T-cell (primary cell): ENCODE measurements at places on chromosomes 3 and 15.

DNA sequence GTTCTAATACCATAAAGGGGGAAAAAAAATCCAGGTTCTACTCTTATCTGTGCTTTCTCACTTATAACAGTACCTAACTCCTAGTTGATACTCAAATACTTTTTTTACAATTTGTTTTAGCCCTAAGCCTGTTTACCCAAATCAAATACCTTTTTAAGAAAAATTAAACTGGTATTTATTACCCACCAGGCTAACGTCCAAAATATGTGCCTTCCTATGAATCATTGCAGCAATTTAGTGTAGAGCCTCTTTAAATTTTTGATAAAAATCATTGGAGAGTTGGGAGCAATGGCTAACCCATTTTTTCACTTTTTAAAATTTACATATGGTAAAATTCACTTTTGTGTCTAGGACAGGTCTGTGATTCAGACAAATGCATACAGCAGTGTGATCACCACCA lies 27.9 kb downstream of the FILIP1L start:
- no peak for DNase-seq

- DNase-seq = no peak
These were observed 25.5 kb upstream of the PTPRG start for GRCh38 chr3:61535826-61536225.

DNA sequence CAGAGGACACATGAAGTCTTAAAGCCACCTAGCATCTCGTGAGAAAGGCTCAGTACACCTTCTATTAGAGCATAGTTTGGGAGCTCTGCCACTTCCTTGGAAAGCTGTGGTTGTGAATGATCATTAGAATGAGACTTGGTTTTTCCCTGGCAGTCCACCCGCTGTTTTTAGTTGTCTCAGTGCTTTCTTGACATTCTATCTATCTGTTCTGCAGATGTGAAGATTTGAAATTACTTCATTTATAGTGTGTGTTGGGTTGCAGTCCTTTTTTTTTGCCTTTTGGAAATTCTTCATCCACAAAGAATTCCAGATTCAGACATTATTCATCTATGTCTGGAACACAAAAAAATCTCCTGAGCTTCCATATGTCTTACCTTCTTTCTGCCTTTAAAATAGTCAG lies 23.7 kb downstream of the PPP2R3A start:
- DNase-seq = no peak

GRCh38 chr3:35385271-35385670 lies 254.1 kb upstream of the ARPP21 start:
- no peak for DNase-seq

DNA sequence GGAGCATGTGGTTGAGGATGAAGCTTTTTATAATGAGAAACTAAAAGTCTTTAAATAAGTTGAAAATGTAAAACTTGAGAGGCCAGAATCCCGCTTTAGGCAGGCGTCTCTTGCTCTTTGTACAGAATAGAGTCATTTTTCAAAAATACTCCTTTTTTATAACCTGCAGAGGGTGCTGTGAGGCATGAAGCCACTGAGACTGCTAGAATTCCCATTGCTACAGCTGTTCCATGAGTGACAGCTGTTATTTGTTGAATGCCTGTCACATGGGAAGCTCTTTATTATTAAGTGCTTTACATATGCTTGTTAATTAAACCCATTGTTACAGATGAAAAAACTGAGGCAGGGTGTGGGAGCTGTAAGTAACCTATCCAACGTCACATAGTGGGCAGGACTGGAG lies 18.5 kb downstream of the MINAR1 start:
- no peak for DNase-seq

- DNase-seq = no peak
These were observed 5.0 kb downstream of the SLC28A1 start for GRCh38 chr15:84889313-84889990.

DNA sequence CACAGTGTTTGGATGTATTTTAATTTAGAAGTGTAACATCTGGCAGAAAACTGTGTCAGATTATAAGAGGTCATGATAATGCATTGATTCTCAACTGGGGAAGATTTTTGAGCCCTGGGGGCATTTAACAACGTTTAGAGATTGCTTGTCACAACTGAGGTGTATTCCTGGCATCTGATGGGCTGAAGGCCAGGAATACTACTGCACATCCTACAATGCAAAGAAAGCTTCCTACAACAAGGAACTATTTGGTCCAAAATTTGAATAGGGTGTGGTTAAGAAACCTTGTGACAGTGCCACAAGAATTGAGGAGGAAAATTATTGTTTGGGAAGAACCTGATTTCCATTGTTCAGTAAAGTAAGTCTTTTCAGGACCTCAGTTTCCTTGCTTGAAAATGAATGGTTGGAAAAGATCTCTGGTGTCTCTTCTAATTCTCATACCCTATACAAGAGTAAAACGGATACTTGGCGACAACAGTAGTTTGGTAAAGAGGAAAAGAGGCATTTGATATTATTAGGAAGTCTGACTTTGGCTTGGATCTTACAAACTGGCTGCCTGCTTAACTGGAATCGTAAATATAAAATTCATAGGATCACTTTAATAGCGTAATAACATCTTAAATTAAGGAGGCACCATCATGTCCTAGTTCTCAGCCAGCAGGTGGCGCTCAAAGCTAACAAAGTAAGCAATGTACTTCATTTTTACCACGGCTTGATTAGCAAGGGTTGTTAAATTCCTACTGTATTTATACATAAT lies 4.3 kb downstream of the DAZL start:
- DNase-seq = peak; percentile 66

GRCh38 chr15:81221449-81221848 lies 24.8 kb downstream of the IL16 start:
- no peak for DNase-seq

- no peak for DNase-seq
These were observed 392.4 kb upstream of the ALCAM start for GRCh38 chr3:104974316-104974715.

DNA sequence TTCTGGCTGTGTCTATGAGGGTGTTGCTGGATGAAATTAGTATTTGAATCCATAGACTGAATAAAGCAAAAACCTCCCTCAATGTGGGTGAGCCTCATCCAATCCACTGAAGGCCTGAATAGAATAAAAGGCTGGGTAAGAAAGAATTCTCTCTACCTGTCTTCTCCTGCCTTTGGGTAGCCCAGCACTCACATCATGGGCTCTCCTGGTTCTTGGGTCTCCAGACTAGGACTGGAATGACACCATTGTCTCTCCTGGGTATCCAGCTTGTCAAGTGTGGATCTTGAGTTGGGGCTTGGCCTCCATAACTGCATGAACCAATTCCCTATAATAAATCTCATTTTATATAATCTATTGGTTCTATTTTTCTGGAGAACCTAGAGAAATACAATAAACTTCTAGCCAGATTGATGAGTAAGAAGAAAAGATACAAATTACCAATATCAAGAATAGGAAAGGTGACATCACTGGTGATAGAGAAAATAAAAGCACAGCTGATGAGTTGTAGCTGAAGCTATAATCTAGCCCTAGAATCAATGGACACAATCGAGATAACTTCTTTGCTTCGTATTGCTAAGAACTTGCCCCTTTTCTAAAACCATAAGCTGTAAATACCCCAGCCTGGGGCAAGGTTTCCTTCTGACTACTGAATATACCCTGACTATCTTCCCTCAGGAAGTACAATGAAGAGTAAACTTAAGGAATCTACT lies 106.4 kb downstream of the ANO10 start:
- DNase-seq = no peak
